ENCODE measurements at places on chromosomes 11 and 22.
A peak's percentile ranks its signal among the peaks of the same experiment; 100 is the strongest.

- DNase-seq: no peak
Observed at GRCh38 chr22:34763496-34763895, 302.5 kb upstream of the ISX start.

GRCh38 chr11:66172146-66172545 is 96.3 kb upstream of the RAB1B start:
- DNase-seq: no peak

- no peak for DNase-seq
Observed at GRCh38 chr11:9739123-9739900, 75.4 kb downstream of the SWAP70 start.

- no peak for DNase-seq
Observed at GRCh38 chr11:18239655-18240054, 3.1 kb upstream of the SAA4 start.

- DNase-seq: no peak
Observed at GRCh38 chr11:86669424-86669823, 3.0 kb downstream of the ME3 start.

- DNase-seq: no peak
Observed at GRCh38 chr11:12469451-12469850, 92.1 kb downstream of the PARVA start.

DNA sequence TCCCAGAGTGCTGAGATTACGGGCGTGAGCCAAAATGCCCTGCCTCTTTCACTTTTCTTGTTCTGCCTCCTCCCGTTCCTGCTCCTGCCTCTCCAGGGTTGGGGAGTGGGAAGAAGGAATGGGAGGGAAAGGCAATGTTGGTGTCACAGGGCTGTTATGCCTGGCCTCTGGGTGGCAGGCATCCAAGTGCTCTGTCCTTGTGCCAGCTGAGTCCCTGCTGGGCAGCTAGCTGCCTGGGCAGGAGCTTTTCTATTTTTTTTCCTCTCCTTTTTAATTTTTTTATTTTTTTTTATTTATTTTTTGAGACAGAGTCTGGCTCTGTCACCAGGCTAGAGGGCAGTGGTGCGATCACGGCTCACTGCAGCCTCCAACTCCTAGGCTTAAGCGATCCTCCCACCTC is 4.1 kb upstream of the SAC3D1 start:
- DNase-seq: no peak

- DNase-seq: no peak
Observed at GRCh38 chr11:66970807-66971442, 4.2 kb upstream of the C11orf86 start.

- DNase-seq: no peak
Observed at GRCh38 chr11:42598341-42598740, 713.5 kb upstream of the API5 start.

GRCh38 chr11:38438091-38438490 is 1840.1 kb upstream of the RAG2 start:
- no peak for DNase-seq

- no peak for DNase-seq
Observed at GRCh38 chr11:4140067-4140636, 45.6 kb downstream of the RRM1 start.

- no peak for DNase-seq
Observed at GRCh38 chr11:96203567-96204365, 139.2 kb downstream of the MAML2 start.

GRCh38 chr11:11444027-11444803 is 91.2 kb upstream of the CSNK2A3 start:
- no peak for DNase-seq

- no peak for DNase-seq
Observed at GRCh38 chr11:11435635-11436034, 82.6 kb upstream of the CSNK2A3 start.

- peak; percentile 66 for DNase-seq
Observed at GRCh38 chr11:44823868-44824267, 97.1 kb downstream of the TSPAN18 start.

DNA sequence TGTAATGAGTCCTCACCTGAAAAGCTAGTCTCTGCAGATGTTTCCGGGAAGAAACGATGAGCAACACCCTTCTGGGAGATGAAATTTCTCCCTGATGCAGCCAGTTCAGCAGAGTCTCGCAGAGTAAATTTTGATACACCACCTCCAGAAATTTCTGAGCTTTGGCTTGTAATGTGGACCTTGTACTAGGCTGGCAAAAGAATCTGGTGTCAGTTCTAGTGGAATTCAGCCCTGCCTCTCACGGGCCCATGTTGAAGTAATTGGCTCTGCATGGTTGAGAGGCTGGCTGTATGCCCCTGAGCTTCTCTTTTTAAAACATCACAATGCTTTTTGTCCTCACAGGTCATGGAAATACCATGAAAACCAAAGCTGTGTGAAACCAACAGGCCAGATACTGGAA is at the start of gene GLYAT:
GLYAT (minus strand) TSS at position 125 of the 400 bp plus-strand sequence. CDS start 7,447 bp downstream, outside the sequence.
- no peak for DNase-seq

- DNase-seq: no peak
Observed at GRCh38 chr11:78138694-78139421, 568 bp downstream of the ALG8 start.

- DNase-seq: no peak
Observed at GRCh38 chr11:112321501-112322172, 61.0 kb upstream of the PLET1 start.

- no peak for DNase-seq
Observed at GRCh38 chr22:26213826-26214225, 44.6 kb downstream of the SEZ6L start.

DNA sequence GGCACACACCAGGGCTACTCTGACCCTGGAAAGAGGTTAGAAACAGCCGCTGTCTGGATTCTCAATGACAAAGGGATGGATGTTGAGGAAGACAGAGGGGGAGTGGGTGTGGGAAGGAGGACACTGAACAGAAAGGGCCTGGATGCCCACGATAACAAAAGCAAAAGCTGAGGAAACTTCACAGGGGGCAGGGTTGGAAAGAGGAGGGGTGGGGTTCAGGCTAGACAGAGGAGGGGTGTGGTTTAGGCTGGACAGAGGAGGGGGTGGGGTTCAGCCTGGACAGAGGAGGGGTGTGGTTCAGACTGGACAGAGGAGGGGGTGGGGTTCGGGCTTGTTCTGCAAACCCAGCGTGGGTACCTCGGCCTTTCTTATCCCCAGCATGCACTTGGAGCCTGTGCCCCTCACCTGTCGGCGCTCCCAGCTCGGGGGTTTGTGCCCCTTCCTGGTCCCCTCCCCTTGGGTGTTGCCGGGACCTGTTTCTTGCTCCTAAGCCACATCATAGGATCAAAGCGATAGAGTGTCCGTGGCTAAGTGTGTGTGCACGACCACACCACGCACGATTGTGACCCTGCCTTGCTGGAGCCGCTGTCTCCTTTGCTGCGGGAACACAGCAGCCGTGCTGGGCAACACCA is 75.6 kb downstream of the BRD1 start:
- peak; percentile 63 for DNase-seq

- DNase-seq: no peak
Observed at GRCh38 chr11:77236901-77237300, 64.6 kb downstream of the GDPD4 start.

GRCh38 chr11:94968334-94968958 is 4.9 kb downstream of the CWC15 start:
- no peak for DNase-seq

- no peak for DNase-seq
Observed at GRCh38 chr11:115929618-115930129, 425.5 kb upstream of the CADM1 start.

DNA sequence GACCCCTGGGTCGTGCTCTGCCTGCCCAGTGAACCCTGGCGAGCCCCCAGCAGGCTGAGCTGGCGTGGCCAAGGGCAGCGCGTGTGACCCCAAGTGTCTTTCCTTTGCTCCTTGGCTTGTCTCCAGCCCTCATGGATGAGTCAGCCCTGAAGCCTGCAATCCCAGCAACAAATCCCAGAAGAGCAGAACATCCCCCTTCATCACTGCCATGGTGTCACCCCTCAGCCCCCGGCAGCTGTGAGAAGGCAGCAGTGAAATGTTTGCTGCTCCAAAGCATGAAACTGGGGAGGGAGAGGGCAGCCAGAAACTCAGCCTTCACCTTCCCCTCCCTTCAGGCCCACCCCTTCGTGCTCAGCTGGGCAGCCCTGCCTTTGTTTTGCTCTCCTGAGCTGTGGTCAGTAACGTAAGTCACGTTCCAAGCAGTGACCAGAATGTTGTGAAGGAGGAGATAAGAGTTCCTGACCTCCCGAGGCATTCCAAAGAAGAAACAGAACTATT is 29.8 kb downstream of the ADAMTS15 start:
- peak; percentile 93 for DNase-seq

GRCh38 chr11:85154294-85154693 is 472.9 kb downstream of the DLG2 start:
- DNase-seq: no peak

DNA sequence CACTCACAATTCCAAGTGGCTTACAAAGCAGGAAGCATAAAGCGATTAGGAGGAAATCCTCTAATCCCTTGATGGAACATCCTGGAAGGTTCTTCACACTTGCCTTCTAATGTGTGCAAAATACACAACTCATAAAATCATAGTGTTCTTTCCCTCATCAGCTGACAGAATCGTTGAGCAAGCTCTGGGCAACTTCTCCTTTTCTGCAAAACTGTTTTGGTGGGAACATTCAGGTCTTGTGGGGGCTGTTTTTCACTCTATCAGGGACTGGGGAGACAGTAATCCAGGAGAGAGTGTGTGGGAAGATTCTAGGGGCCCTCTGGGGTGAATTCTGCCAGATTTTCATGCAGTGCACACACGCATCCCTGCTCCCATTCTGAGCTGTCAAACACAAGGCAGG is 53.2 kb downstream of the IRAG1 start:
- no peak for DNase-seq

GRCh38 chr11:111635706-111636045 is 33.4 kb downstream of the SIK2 start:
- no peak for DNase-seq

DNA sequence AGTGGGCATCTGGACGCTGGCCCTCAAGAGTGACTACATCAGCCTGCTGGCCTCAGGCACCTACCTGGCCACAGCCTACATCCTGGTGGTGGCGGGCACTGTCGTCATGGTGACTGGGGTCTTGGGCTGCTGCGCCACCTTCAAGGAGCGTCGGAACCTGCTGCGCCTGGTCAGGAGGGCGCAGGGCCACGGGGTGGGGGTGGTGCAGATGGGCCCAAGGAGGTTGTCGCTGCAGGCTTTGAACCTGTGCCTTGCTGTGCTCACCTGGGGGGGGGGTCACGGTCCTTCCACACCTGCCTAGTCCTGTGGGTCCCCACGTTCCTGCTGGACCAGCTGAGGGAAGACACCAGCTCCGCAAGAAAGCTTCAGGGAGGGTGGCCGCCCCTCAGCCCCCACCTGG is 3.5 kb downstream of the CD151 start:
- DNase-seq: no peak

GRCh38 chr22:43826142-43827002 is 14.3 kb upstream of the EFCAB6 start:
- no peak for DNase-seq

- no peak for DNase-seq
Observed at GRCh38 chr11:43852057-43852636, 28.5 kb upstream of the ALKBH3 start.

GRCh38 chr22:31106731-31107177 is 614 bp downstream of the SELENOM start:
- DNase-seq: no peak

- DNase-seq: no peak
Observed at GRCh38 chr11:16786131-16786530, 47.7 kb downstream of the C11orf58 start.

- DNase-seq: no peak
Observed at GRCh38 chr11:123454060-123454651, 24.1 kb downstream of the GRAMD1B start.

GRCh38 chr11:77866336-77866735 is 45.4 kb downstream of the AAMDC start:
- DNase-seq: no peak

DNA sequence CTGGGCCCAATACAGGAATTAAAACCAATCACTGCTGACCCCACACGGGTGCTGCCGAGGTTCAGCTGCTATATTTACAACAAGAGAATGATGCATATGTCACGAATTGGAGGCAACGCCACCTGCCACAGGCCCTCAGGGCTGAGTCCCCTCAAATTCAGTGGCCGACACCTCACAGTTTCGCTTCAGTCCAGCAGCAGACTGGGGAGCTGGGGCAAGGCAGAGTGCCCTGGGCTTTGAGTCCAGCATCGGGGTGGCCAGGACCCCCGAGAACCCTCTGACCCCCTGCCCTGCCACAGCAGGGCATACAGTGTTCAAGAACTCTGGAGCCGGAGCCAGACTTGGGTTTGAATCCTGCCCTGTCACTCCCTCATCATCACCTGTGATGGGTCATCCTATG is 247.2 kb downstream of the CTTN start:
- no peak for DNase-seq

DNA sequence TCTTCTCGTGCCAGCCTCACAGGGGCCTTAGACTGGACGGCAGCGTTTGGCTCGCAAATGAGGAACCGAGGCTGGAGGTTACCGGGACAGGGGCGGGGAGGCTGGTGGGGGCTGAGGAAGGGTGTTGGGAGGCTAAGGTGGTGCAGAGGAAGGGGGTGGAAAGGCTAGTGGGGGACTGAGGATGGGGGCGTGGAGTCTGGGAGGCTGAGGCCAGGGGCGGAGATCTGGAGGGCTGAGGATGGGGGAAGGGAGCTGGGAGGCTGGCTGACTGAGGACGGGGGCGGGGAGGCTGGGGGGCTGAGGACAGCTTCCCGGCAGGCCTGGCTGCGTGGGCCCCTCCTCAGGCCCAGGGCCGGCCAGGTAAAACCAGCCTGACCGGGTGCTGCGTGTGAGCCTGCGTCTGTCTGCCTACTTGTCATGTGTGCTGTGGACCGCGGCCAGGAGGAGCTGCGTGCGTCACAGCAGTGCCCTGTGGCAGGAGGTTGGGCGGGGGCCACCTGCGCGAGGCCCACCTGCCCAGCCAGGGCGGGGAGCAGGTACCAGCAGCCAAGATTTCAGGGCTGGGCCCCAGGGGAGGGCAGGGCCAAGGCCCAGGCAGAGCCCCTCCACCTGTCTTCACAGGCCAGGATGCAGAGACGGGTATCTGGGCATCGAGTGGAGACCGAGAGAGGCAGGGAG is 9.4 kb upstream of the PIM3 start:
- no peak for DNase-seq

GRCh38 chr22:47107431-47107830 is 345.0 kb downstream of the TBC1D22A start:
- DNase-seq: no peak

GRCh38 chr11:11740073-11740702 is 101.6 kb upstream of the USP47 start:
- DNase-seq: no peak

DNA sequence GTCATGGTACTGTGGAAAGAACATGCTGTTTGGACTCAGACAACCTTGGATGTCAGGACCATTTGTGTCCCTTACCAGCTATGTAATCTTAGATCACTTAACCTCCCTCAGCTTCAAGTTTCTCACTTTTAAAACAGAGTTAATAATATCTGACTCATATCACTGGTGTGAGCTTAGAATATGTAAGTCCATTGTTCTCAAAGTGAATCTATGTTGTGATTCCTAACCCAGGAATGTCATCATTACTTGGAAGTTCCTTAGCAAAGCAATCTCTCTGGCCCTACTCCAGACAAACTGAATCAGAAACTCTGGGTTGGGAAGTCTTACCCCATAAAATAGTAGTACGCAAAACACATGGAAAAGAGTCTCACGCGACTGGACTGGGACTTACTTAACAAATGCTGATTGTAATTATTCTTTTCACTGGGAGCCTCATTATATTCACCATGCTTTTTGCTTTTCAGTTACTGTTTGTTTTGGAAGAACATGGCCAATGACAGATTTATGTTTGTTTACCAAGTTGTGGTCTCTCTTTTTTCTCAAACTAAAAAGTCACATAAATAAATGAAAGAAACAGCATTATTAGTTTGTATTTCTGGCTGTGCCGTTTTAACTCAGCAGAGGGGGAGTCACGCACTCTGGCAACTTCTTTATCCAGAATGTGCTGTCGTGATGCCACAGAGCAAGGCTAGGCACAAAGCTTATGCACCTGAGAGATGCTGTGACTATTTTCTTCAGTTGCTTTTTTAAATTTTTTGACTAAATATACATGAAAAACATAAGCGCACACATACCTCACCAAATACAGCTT is 217.7 kb upstream of the CTSC start:
- no peak for DNase-seq
